Glomerular endothelial cell (primary cell): ENCODE measurements at places on chromosomes 4 and X. TPM values are rescaled to one million over a fixed set of nuclear protein-coding genes. Genes with fewer than 3 reads are reported as not detected.

The GRPR gene
- 0.23 TPM in 1 of 2 replicates, not detected in the other for total RNA-seq

The ARHGAP36 gene
- not detected in 2 replicates for total RNA-seq

The DCAF4L1 gene
- 0.18 TPM in 1 of 2 replicates, not detected in the other for total RNA-seq

The PTPN13 gene
- total RNA-seq: 3.0 and 10.5 TPM in 2 replicates

The STAG2 gene
- total RNA-seq: 38.3 and 85.0 TPM in 2 replicates

The FRMPD4 gene
- total RNA-seq: not detected in 2 replicates

The COL25A1 gene
- 1.7 and 2.2 TPM in 2 replicates for total RNA-seq

The FOXR2 gene
- total RNA-seq: not detected in 2 replicates

The ESX1 gene
- not detected in 2 replicates for total RNA-seq
